ENCODE measurements at places on chromosomes 7 and 10.

- DNase-seq: no peak
These were observed 64.4 kb downstream of the BPGM start for GRCh38 chr7:134710854-134711624.

DNA sequence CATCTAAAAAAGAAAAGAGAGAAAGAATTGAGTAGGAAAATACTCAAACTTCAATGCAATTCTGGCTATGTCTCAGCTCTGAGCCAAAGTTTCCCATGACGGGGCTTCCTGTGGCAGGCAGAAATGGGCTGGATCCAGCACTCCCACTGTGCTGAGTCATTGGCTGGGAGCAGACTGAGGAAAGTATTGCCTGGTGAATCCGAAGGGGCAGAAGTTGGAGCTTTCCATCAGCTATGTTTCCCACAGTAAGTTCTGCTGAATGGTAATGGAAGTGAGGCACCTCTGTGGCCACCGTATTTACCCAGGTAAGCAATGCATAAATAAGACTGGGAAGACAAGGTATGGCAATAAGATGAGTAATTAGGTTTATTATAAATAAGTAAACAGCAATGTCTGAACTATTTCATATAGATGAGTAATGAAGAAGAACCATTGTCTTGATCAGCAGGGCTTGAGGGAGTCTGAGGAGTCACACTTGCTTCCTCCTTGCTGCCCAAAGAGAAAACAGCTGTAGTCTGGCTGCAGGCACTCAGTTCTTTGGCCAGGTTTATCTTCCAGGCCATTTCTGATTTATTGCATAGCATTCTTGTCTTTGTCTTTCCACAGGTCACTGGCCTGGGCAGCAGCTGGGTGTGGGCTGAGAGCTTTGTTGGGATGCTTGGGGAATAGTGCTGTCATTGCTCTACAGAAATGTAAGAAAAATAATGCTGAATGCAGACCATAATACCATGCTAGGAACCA lies 255.3 kb downstream of the DNAJB9 start:
- no peak for DNase-seq

DNA sequence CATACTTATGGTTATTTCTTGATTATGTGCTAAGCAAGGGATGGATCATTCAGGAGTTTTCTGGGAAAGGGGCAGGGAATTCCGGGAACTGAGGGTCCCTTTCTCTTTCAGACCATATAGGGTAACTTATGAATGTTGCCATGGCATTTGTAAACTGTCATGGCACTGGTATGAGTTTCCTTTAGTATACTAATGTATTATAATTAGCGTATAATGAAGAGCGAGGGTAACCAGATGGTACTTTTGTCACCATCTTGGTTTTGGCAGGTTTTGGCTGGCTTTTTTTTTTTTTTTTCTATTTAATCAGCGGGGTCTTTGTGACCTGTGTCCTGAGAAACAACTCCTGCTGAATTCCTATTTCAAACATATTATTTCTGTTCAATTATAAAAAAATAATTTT lies 237.6 kb upstream of the PTER start:
- no peak for DNase-seq

- no peak for DNase-seq
These were observed 128.0 kb downstream of the NRCAM start for GRCh38 chr7:108328174-108328651.

GRCh38 chr7:138510003-138510402 lies 49.9 kb downstream of the TRIM24 start:
- no peak for DNase-seq

DNA sequence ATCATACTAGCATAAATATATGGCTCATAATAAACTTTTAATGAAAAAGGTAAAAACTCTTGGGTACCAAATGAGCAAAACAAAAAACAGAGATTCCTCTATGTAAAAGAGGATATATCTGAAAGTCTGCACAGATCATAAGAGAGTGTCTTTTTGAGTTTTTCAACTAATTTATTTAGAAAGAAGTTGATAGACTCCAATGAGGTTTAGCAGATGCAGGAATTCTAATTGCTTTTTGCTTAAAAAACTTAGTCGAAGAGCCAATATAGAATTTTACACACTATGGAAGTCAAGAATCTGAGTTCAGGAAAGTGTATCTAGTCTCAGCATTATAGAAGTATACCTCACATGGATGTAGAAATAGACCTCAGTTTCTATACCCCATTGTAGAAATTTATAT lies 3.4 kb upstream of the MLLT10 start:
- no peak for DNase-seq

- peak; percentile 74 for DNase-seq
These were observed 2.0 kb downstream of the ANKRD2 start for GRCh38 chr10:97574374-97575126.

DNA sequence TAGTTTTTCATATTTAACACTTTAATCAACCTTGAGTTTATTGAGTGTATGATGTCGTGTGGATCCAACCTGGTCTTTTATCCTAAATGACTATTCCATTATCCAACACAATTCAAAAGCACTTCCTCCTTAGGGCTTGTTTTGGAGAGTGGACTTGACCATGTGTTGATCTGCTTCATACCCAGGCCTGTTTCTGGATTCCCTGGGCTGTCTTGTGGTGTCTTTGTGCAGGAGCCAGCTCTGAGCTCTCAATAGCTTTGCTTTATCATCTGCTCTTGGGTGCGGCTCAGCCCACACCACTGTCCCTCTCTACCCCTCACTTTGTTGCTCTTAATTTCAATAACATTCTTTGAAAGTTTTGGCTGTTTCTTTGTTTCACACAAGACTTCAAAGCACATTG lies 70.9 kb upstream of the CHST15 start:
- DNase-seq: no peak

- no peak for DNase-seq
These were observed 2.3 kb downstream of the ARHGAP22 start for GRCh38 chr10:48602401-48603135.

- DNase-seq: no peak
These were observed 329.9 kb downstream of the FGFR2 start for GRCh38 chr10:121268363-121268762.

DNA sequence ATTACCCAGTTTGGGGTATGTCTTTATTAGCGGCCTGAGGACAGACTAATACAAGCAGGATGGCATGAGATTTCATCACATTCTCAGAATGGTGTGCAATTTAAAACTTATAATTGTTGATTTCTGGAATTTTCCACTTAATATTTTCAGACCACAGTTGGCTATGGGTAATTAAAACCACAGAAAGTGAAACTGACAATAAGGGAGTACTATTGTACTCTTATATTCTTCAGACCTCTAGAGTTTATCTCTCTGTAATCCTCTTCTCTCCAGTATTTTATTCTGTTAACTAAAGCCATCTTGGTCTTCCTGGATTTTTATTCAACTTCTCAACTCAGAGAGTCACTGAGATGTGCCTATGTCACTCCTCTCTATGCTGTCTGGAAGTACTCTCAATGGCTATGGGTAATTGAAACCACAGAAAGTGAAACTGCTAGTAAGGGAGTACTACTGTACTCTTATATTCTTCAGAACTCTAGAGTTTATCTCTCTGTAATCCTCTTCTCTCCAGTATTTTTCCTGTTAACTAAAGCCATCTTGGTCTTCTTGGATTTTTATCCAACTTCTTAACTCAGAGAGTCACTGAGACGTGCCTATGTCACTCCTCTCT lies 118.3 kb downstream of the PPP1R17 start:
- no peak for DNase-seq

DNA sequence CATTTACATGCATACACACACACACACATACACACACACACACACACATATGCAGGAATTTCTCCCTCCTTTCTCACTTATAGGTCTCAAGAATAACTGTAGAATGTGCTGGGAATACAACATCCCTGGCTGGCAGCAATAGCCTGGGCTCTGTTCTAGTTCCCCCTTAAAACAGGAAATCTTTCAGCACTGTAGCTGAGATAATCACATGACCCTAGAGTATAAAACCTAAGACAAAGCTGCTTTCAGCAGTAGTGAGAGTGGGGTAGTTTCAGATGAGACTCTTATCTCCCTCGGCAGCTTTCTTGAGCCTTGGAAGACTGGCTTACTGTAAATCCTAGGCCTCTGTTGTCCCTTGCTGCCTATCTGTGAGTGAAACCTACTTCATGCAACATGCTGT lies 137.4 kb upstream of the AKR1E2 start:
- DNase-seq: no peak

DNA sequence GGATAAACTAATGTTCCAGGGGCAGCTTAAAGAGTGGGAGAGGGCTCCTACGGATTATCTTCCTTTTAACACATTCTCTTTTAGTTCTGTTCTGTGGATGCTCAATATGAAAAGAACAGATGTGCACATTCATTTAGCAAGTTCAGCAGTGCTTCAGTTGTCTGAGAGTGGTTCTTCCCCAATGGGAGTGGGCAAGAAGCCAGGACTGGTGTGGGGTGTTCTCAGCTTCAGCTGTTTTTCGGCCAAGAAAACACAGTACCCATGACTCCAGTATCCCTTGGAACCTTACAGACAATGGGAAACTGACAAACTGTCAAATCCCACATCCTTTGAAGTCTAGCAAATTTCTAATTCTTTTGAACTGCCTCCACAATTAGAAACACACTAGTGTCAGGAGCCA lies 71.5 kb upstream of the LRRC17 start:
- DNase-seq: no peak

DNA sequence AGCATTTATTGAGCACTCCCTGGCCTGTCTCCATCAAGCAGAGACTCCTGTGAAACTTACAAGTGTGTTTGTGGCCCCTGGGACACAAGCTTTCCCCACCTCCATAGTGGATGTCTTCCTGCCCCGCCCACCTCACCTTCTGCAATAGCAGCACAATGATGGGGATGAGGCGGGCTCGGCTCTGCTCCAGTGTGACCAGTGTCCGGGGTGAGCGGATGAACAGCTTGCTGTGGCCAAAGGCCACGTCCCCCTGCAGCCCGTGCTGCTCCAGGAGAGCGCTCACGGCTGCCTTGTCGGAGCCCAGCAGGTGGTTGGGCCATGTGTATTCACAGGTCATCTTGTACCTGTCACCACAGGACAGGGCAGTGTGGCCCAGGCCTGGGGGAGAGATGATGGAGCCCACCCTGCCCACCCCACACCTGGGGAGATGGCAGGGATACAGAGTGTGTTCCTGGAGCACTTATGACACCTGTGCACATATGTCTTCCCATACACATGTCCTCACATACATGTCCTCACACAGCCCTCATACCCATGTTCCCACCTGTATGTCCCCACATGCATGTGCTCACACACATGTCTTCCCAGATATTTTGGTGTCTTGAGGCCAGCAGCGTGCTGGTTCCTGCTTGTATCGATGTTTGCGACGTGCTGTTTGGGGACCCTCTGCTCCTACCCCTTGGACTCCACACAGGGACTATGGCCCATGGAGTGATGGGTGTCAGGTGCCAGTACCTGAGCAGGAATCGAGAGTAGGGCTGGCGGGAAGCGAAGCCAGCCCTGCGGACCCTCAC lies 12.7 kb downstream of the MYO1G start:
- DNase-seq: no peak

DNA sequence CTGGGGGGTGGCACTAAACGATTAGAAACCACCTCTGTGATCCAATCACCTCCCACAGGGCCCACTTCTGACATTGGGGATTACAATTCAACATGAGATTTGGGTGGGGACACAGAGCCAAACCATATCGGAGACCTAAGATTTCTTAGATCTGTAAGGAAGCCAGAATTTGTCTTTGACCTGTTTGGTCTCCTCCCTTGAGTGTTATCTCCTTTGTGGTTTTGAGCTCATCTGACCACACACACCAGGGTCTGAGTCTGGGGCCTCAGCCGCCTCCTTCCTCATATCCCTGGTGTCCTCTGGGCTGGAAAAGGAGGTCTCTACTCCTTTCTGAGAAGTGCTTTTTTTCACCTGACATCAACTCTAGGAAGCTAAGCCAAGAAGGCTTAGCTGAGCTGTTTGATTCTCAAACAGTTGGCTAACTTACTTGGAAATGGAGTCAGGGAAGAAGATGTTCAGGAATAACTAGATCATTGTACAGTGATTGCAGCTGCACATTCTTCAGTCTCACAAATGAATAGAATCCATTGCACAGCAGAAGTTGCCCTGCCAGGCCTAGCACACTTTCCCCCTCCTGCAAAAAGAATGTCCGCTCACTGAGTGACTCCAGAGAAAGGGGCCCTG lies 167.4 kb downstream of the ARHGAP21 start:
- no peak for DNase-seq

DNA sequence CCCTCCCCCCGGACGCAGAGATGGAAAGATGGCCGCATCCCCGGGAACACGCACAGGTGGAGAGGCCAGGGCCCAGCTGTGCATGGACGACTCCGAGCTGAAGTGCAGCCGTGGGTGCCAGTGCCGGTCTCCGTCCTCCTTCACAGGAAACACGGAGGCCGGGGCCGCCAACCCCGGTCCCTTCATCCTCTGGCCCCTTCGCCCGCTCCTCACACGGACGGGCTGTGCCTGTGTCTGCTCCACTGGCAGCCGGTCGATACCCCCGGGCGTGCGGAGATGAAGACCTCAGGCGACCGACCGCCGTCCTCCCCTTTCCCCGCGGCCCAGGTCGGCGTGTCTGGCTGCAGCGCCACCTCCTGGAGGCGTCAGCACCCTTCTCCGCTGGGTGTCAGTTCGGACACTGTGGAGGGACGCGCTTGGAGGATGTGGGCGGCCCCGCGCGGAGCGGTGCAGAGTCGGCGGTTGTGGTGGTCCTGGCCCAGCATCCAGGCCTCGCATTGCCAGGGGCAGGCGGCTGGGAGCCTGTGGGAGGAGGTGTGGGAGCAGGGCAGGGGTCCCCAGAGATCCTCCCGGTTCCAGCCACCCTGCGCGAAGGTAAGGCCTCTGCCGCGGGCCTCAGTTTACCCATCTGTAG lies 9.9 kb downstream of the ZNF511 start:
- DNase-seq: peak; percentile 41

GRCh38 chr10:88545359-88545758 lies 37.8 kb downstream of the RNLS start:
- no peak for DNase-seq

- no peak for DNase-seq
These were observed 147.0 kb downstream of the NRP1 start for GRCh38 chr10:33187427-33187999.
